CD4-positive, alpha-beta T cell treated with Interferon alpha-2 for 1 hour (primary cell): ENCODE measurements at places on chromosomes 4 and X.

DNA sequence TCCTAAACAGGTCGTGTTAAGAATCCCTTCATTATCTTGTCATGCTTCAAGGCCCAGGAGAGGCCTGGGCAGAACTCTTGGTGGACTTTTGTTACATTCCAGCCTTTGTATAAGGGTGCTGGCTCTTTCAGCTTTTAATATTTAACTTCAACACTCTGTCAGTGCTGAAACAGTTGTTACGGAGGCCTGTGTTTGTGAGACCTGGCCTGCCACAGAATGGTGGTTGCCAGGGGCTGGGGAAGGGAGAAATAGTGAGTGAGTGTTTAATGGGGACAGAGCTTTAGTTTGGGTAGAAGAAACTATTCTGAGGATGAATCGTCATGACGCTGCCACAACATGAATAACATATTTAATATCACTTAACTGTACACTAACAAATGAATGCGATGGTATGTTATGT is 1027.6 kb upstream of the PRKX start:
- no peak for DNase-seq

DNA sequence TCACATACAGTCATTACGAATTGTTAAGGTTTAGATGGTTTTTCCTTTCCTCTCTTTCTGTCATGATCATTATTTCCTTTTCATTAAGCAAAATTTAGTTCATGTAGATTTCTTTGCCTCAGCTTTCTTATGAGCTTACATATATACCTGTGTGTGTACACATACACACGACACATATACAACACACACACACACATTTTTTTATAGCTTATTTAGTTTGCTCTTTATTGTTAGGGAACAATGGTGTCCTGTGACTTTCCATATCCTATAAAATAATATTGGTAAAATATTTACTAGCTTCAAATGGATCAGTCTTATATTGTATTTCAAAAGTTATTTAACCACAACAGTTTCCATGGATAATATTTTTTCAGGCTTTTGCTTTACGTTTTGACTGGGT is 840.7 kb downstream of the PCDH18 start:
- DNase-seq = no peak

DNA sequence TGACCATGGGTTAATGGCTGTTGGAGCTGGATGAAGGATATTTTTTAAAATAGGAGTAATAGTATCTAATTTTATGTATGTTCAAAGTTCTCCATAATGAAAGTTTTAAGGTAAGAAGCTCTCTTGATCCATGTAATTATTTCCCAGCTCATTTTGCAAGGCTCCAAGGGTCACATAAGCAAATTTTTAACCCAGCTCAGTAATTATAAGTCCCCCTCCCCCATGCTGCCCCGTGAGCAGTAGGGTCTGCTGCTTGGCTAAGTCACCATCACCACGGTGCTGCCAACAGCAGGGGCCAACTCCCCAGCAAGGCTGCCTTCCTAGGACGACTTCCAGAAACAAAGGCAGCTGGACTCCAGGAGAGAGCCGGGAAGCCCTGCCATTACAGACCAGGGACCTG is 340.0 kb downstream of the FBXW7 start:
- no peak for DNase-seq

- no peak for DNase-seq
These were observed 299.0 kb downstream of the RAPGEF2 start for GRCh38 chr4:159401791-159402380.

- DNase-seq = peak; percentile 18
These were observed 8.0 kb downstream of the MAN2B2 start for GRCh38 chr4:6582889-6583490.
